ENCODE measurements at places on chromosomes 12 and 14.

DNA sequence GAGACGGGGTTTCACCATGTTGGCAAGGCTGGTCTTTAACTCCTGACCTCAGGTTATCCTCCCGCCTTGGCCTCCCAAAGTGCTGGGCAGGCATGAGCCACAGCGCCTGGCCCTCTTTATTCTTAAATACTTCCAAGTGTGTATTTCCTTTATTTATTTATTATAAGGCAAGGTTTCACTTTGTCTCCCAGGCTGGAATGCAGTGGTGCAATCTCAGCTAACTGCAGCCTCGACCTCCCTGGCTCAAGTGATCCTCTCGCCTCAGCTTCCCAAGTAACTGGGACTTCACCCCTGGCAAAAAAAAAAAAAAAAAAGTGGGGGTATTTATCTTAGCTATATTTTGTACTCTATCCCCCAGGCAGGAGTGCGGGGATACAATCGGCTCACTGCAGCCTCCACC, 6.8 kb downstream of the FAM216A start:
- DNase-seq, result no peak

- DNase-seq, result no peak
Measured at GRCh38 chr12:47038270-47038748, 41.1 kb upstream of the PCED1B start.

GRCh38 chr14:60220917-60221316, 28.1 kb upstream of the PPM1A start:
- DNase-seq, result no peak

GRCh38 chr14:100775831-100776591, 49.3 kb downstream of the DLK1 start:
- no peak for DNase-seq

DNA sequence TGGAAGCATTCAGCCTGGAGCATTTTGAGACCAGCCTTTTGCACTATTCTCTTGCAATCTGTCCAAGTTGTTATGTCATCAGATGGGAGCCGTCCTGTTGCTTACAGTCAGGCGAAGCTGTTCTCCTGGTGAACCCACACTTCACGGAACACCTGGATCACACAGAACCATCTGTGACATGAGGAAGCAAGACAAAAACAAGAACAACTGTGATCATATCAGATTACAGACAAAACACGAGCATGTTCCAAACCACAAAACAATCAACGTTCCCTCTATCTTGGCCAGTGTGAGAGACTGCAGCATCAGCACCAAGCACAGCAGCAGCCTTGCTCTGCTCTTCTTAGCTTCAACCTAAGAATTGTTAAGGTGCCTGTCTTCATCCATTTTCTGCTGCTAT, 180.5 kb upstream of the SFSWAP start:
- no peak for DNase-seq

- DNase-seq, result no peak
Measured at GRCh38 chr12:89411846-89412245, 59.5 kb upstream of the DUSP6 start.

DNA sequence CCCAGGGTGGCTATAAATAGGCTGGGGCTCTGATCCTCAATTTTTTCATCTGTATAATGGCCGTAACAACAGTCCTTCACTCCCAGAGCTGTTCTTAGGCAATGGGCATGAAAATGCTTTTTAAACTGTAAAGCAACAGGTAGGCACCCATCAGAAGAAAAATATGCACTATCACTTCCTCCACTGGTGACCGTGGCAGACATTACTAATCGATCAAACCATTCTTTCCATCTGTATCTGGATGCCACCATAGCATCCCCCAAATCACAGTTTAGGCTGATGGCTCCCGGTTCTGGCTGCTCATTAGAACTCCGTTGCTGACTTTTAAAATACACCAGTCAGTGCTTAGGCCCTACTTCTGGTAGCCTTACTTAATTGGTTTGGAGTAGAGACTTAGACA, 11.2 kb downstream of the KRT71 start:
- DNase-seq, result no peak

GRCh38 chr12:132286912-132287311, 42.5 kb downstream of the GALNT9 start:
- no peak for DNase-seq

- DNase-seq, result no peak
Measured at GRCh38 chr12:64255249-64255648, 33.2 kb upstream of the KICS2 start.

GRCh38 chr12:100926669-100927248, 132.2 kb downstream of the ANO4 start:
- DNase-seq, result no peak
